ENCODE measurements at places on chromosomes 3 and 15. TPM values are rescaled to one million over a fixed set of nuclear protein-coding genes. Genes with fewer than 3 reads are reported as not detected.

The FEZF2 gene
- polyA plus RNA-seq, result not detected

The FBXL2 gene
- 5.2 TPM for polyA plus RNA-seq

DNA sequence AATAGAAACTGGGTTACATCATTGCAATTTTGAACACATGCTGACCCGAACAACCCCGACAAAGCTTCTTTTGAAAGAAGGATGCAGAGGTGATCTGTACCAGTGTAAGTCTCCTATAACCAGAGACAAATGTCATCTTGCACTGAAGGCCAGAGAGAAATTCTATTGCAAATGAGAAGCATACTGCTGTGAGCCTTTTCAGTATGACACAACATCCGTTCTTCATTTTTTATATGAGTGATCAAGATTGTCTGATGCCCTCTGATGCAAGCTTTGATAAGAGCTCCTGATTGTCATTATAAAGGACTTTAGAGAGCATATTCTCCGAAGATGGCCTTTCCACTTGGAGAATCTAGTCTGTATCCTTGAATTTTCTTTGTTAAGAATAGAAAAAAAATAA lies 36.9 kb downstream of the PCOLCE2 start:
- DNase-seq, result no peak

DNA sequence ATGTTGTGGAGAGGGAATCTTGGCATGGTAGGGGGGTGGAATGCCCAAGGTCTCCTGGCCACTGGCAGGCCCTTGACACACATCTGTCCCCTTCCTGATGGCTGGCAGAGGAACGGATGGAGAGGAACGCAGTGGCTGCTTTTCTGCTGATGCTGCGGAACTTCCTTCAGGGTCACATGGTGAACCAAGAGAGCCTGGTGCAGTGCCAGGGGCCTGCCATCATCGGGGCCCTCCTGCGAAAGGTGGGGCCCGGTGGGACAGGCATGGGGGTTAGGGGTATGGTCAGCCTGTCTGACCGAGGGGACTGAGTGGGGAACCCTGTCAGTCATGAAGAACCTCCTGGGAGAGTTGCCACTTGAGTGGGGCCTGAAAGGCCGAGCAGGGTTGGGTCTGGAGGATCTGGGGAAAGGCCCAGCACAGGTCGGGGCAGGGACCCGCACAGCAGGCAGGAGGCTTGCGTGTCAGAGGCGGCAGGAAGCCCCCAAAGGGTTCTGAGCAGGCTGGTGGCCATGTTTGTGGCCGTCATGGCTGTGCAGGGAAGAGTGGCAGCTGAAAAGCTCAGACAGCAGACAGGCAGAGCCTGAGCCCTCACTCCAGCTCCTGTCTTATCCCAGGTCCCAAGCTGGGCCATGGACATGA lies 18.1 kb downstream of the NBEAL2 start:
- DNase-seq, result no peak

DNA sequence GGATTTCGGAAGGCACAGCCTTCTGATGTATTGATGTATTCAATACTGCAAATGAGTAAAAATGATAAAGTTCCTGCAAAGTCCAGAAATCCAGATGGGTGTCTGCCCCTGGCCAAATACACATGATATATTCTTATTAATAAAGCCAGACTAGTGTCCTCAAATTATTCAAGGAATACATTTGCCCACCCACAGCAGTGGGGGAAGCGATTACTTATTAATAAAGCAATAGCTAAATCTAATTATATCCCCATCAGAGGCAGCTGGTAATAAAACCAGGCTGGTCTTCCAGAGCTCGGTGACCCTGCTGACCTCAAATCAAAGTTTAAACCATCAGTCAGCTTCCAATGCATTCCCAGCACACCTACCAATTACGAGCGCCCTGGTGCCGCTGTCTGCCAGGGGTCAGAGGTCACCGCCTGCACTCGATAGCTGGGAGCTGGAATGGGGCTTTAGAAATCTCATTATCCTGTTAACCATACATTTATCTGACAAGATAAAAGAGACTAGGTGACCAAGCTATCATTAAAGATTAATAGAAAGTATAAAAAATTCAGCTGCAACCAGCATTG lies 330.3 kb downstream of the UACA start:
- DNase-seq, result no peak

DNA sequence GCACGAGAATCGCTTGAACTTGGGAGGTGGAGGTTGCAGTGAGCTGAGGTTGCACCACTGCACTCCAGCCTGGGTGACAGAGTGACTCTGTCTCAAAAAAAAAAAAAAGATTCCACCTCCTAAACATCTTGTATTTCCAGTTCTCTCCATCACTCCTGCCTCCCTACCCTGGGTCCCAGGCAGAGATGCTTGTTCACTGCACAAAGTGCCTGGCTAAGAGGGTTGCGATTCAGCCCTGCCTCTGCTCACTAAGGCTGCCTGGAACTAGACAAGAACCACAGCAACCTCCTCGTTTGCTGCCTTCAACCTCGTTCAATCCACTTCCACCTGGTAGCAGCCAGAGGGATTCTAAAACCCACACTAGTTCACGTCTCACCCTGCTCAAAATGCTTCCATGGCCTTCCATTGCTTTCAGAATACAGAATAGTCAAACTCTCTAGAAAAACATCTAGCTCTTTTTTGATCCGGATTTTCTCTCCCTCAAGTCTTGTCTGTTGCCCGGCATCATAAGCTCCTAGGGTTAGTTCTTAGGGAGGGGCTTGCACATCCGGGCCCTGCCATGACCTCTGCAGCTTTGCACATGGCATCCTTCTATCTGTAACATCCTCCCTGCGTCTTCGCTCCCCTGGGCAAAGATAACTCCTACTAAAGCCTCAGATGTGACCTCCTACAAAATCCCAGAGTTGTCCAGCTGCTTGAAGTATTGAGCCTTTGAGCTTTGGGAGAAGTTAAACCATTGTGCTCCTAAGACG lies 1.0 kb upstream of the MCM2 start:
- DNase-seq, result no peak

DNA sequence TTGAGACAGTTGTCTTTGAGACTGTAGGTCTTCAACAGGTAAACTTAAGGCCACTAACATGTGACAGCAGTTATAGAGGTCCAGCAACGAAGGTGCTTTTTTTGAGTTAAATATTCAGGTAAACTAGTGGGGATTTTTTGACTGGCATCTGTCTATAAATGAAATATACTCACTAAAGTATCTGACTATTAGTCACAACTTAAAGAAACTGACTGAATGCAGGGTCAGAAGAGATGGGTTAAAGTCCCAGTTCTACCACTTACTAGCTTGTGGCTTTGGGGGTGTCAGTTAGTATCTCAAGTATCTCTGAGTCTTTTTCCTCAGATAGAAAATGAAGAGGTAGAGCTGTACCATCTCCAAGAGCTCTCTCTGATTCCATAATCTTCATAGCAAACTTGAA lies 18.0 kb downstream of the MIX23 start:
- DNase-seq, result no peak

GRCh38 chr3:101936419-101937356 lies 87.4 kb downstream of the NFKBIZ start:
- DNase-seq, result no peak

DNA sequence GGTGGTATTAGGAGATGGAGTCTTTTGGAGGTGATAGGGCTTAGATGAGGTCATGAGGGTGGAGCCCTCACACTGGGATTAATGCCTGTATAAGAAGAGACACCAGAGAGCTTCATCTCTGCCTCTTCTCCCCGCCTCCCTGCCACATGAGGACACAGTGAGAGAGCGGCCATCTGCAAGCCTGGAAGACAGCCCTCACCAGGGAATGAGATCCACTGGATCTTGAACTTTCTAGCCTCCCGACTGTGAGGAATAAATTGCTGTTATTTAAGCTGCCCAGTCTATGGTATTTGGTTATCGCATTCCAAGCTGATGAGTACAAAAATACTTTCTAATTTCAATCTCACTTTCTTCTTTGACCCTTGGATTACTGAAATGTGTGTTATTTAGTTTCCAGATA lies 121.4 kb downstream of the OCA2 start:
- no peak for DNase-seq

DNA sequence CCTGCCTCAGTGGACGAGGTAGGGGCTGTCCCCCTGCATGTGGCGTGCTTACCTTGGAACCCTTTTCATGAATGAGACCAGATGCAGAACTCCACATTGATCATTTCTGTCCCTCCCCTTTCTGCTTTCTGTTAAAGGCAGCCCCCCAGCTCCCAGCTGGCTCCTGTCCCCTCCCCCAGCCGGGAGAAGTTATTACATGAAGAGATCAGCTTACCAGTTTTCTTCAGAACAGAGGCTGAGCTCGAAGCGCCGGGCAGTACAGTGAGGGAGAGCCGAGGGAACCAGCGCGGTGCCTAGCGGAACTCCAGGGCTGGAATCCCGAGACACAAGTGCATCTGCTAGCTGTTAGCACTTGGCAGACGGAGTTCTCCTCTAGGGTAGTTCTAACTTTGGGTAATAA lies 263.3 kb upstream of the NR2E3 start:
- no peak for DNase-seq
